ENCODE measurements at places on chromosomes 1 and 21. TPM values are rescaled to one million over a fixed set of nuclear protein-coding genes. Genes with fewer than 3 reads are reported as not detected.

Gene SYT6
- total RNA-seq, result not detected

Gene FAM78B
- 0.22 TPM for total RNA-seq

Gene ANXA9
- total RNA-seq, result not detected

Gene DCST2
- 0.09 TPM for total RNA-seq

Gene BTBD19
- 7.8 TPM for total RNA-seq

Gene SLC9C2
- total RNA-seq, result not detected

Gene CELA2A
- not detected for total RNA-seq

Gene EFNA3
- total RNA-seq, result 0.94 TPM

Gene LCE2C
- not detected for total RNA-seq

Gene TBX19
- 0.91 TPM for total RNA-seq

Gene ADCY10
- total RNA-seq, result not detected

Gene RXFP4
- not detected for total RNA-seq

Gene PPIH
- total RNA-seq, result 117 TPM

Gene C8B
- not detected for total RNA-seq

Gene TMEM51
- 0.24 TPM for total RNA-seq

Gene C8A
- total RNA-seq, result not detected

Gene STXBP3
- total RNA-seq, result 43.2 TPM

Gene FAM43B
- total RNA-seq, result not detected

Gene COA7
- total RNA-seq, result 39.8 TPM

Gene WNT9A
- total RNA-seq, result 0.07 TPM

Gene KCNK2
- total RNA-seq, result not detected

Gene OLIG2
- total RNA-seq, result not detected

Gene ASPM
- total RNA-seq, result 19.2 TPM

Gene S100A9
- 2.3 TPM for total RNA-seq

Gene OR2L5
- total RNA-seq, result not detected

Gene CNIH3
- total RNA-seq, result 1.1 TPM

Measured in CD8-positive, alpha-beta memory T cell (primary cell).